SHP77 treated with DMSO at 0.1 percent for 48 hours (cell line): ENCODE measurements at places on chromosomes 4 and X.

DNA sequence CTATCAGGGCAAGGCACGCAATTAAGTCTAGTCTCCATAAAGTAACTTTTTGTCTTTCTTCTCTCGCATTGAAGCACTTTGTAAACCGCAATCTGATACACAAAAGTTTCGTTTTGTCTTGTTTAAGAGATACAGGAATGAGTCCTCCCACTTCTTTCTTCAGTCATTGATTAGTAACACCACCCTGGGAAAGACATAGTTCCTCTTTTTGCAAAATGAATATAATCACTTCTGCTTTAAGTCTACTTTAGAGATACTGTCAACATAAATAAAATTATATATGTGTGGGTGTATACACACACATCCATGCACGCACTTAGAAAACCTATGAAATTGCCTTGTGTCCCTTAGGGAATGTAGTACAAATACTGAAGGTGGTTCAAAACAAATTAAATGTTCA is 11.7 kb downstream of the COQ2 start:
- DNase-seq = no peak

DNA sequence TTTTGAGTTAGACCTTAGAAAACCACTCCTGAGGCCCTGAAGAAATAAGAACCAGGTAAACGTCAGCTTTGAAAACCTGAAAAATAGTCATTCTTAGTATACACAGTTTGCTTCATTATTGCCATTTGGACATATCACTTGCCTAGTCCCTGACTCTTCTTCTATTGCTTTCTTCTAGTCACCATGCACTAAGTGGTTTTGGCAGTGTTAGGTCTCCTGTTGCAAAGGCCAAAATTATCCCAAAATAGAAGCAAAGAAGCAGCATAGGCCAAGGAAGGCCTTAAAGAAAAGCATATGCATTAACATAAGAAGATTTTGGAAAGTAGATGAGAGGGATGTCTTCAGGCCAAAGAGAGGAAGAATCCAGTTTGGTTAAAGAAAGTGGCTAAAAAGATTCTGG is 24.1 kb upstream of the SMPX start:
- DNase-seq = no peak

GRCh38 chrX:145190801-145191389 is 56.4 kb upstream of the SPANXN1 start:
- DNase-seq = no peak

- no peak for DNase-seq
Measured at GRCh38 chr4:6361076-6361784, 91.6 kb downstream of the WFS1 start.

- no peak for DNase-seq
Measured at GRCh38 chr4:31427691-31428090, 707.5 kb downstream of the PCDH7 start.

DNA sequence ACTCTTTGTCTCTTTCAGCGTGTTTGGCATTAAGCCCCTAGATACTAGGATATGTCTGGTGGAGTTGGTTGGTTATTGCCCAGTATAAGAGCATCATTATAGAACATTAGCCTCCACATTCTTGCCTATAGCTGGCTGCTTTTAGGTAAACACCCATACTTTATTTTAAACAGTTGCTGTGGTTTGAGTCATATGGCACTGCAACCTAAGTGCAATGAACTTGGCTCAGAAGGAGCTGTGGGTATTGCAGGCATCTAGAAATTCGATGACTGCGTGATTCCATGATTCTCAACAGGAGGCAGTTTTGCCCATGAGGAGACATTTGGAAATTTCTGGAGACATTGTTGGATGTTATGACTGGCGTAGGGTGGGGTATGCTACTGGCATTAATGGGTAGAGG is 49.5 kb downstream of the DCLK2 start:
- no peak for DNase-seq

GRCh38 chr4:23169608-23170311 is 477.0 kb downstream of the GBA3 start:
- DNase-seq = no peak

DNA sequence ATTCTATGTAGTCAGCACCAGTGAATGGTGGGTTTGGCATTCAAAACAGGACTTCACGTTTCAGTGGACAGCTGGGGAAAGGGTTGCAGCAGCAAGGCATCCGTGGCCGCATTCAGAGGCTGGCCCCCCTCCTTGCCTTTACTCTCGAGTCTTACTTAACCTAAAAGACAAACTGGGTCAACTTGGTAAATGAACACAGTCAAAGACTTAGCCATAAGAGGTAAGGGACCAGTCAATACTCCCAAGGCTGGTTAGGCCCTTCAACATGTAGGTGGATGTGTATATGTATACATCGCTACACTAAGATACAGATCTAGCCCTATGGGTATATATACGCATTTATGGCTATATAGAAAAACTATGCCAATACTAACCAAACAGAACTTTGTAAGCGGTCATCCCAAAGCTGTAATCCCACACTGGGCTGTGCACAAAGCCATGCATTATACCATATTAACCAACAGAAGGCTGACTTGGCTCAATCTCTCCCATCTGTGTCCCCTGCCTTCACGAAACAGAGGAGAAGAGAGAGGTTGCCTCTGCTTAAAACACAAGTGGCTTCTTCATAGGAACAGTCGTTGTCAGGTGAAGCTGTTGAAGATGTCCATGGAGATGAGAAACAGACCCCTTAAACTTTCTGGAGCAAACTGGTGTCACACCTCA is 61.9 kb downstream of the TSC22D3 start:
- DNase-seq = no peak

- no peak for DNase-seq
Measured at GRCh38 chr4:7423801-7424552, 10.8 kb downstream of the PSAPL1 start.

DNA sequence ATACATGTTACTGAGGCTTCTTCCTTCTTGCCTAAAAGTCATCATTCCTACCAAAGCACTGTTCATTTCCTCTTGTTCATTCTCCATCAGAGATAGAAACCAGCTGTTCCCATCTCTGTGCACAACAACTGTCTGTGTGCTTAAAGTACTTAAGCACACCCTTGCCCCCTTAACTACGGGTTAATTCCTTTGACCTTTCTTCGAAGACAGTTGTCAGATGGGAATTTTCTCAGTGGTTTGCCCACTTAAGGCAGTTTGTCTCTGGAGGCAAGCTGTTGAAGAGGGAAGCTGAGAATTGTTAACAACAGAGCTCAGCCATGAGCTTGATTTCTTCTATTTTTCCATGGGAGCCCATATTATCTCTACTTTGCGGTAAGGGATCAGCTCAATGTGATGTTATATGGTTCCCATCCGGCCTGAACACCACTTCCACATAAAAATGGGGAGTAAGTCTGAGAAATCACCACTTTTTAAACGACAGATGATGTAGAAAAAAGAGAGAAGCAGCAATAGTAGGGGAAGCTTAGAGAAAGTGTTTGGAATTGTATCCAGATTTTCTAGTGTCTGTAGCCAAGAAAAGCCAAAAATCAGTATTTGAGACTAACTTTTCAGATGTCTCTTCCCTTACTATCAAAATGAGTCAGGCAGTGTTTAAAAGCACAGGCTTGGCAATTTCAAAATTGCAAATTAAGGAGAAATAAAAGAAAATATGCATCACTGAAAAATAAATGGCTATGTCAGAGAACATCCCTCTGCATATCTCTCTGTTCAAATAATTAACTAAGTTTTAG is 194.4 kb downstream of the SLIT2 start:
- no peak for DNase-seq

DNA sequence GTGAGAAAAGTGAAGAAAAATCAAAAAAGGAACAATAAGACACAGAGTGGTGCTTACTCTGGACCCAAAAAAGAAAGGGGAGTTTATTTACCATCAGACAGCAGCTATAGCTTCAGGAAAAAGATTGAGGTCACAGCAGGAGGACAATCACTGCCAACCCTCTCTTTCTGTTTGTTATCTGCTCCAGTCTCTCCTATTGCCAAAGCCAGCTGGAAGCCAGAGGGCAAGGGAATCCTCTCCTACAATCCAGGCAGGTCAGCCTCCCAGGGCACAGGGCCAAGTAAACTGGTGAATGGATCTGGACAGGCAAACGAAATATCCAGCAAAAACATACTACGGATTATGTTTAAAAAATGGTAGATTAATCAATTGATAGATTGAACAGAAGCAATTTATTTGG is 306.9 kb upstream of the SLIT2 start:
- DNase-seq = no peak

- no peak for DNase-seq
Measured at GRCh38 chr4:140684314-140684713, 71.9 kb downstream of the TBC1D9 start.

DNA sequence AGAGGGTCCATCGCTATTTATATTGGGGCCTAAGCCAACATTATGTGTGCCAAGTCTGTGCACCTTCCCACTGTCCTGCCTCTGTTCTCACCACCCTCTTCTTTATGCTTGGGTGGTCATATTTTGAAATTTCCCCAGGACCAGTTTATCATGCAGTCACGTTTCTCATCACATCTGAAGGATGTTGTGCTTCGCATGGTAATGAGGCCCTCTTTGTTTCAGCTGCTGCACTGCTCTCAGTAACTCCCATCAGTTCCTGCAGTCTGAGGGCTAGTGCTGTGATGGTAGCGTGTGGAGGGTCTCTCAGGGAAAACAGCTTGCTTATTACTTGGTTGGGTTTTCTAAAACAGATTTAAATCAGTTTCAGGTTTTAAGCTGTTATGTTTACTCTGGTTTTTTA is 288.0 kb downstream of the AFF2 start:
- DNase-seq = no peak

- no peak for DNase-seq
Measured at GRCh38 chrX:64169988-64170387, 35.5 kb downstream of the AMER1 start.

DNA sequence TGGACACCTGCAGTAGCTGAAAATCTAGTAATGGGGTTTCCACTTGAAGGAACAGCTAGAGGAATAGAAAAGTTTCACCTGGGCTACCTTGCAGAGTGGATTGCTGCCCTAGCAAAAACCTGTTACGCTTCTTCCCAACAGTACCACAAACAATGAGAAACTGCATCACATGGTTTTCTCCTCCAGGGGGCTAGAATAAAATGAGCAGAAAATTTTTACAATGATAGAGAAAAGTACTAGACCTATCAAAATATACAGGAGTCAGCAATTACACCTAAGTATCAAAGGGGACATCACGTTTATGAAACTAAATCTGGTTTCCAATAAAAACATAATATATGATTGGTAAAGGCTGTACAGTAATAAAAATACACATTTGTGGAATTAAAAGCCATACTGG is 423.1 kb upstream of the PITX2 start:
- no peak for DNase-seq

DNA sequence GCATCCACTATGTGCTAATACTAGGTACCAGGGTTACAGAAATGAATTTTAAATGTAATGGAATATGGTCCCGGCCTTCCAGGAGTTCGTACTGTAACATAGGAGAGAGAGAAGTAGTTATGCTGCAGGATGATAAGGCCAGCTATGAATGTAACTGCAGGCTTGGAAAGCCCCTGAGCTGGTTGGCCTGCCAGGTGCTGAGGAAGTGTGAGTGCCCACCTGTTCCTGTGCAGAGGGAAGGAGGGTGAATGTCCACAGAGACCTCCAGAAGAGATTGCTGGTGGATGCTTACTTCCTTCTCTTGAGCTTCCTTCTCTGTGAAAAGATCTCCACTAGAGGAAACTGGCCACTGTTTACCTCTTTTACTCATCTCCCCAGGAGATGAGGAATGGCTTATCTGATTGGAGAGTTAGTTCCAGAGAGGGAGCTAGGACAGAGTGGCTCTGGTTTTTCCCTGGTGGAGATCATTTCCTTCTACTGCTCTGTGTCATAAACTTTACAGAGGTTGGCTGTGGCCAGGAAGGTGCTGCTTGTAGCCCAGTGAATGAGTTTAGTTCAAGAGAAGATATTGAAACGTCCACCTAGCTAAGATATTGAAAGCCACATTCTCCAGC is 114.0 kb upstream of the LNX1 start:
- DNase-seq = no peak

DNA sequence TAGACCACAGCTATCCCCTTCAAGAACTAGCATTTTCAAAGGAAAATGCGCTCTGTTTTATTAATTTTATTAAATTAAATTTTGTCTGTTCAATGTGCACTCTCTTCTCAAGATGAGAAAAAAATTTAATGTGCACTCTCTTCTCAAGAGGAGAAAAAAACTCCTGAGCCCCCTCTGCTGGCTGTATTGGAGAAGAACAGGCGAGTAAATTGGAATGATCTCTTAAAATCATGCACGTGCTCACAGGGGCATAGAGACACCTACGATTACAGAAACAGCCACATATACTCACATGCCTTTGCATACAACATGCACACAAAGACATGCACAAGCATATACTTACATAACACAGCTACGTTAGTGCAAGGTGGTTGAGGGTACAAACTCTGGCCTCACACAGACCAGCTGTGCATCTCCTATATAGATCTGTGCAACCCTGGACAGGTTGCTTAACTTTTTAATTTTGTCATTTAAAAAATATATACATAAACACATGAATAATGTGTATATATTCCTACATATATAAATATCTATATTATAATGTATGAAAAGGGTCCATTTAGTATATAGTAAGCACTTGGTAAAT is 176.2 kb upstream of the CXorf66 start:
- DNase-seq = no peak

GRCh38 chr4:145482209-145483037 is 770 bp downstream of the SMAD1 start:
- peak; percentile 50 for DNase-seq

DNA sequence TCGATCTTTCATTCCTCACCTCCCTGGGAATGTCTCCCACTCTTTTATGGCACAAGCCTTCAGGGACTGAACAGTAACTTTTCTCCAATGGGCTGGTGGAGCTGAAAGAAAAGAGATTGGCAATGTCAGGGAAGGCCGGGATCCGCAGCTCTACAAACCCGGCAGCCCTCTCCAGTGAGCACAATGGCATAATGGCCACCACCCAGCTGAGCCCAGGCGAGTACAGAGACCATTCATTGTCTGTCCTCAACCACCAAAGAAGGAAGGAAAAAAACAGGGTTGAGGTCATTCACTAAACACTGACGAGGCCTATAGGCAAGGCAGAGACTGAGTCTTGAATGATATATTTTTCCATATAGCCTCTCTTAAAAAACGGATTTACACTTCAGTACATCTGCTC is 3.6 kb downstream of the GEMIN8 start:
- DNase-seq = no peak

- no peak for DNase-seq
Measured at GRCh38 chr4:101183221-101183620, 164.1 kb downstream of the PPP3CA start.

DNA sequence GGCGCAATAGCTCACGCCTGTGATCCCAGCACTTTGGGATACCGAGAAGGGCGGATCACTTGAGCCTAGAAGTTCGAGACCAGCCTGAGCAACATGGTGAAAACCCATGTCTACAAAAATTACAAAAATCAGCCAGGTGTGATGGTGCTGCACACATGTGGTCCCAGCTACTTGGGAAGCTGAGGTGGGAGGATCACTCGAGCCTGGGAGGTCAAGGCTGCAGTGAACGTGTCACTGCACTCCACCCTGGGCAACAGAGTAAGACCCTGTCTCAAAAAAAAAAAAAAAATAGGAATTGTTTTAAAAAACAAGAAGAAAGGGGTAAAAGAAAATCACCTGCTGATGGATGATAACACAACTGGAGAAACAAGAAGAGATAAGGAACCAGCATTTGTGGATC is 38.8 kb downstream of the CHIC2 start:
- no peak for DNase-seq
